ENCODE measurements at places on chromosomes 3 and 15.

DNA sequence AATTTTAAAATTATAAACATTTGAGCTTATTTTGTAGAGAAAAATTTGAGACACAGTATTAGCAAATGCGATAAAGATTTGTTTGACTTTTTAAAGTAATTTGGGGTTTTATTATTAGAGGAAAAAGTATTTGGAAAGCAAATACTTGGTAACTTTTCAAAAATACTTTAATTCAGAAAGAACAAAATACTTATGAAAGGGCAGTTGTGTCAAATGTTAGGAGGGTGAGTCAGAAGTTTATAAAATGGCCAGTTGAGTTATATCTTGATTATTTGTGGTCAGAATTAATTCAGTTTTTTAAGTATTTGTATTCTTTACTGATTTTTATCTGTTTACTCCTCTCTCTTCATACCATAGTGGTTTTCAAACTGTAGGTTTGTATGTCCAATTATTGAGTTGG is 12.1 kb downstream of the LACTB start:
- no peak for DNase-seq

DNA sequence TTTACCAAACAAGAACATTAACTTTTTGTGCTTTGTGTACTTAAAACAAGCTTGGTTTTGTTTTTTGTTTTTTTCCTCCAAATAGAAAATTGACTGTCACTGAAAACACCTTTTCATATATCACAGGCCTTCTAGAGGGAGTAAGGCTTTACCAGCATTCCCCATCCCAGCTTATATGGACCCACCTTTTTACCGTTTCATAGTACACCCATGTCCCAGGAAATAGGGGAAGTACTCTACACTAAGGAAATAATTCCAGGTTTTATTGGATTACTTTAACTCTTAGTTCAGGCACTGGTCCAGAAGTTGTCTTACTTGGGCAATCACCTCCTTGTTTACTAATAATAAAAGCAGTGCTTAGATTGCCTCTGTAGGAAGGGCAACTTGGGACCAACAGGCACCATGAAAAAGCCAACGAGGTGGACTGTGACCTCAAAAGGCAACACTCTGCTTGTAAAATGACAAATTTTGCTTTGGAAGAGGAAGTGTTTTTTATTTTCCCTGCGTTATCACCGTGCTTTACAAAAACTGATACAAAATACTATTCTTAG is 26.2 kb downstream of the HMG20A start:
- no peak for DNase-seq

- no peak for DNase-seq
Measured at GRCh38 chr3:71064291-71064955, 519.1 kb downstream of the FOXP1 start.

DNA sequence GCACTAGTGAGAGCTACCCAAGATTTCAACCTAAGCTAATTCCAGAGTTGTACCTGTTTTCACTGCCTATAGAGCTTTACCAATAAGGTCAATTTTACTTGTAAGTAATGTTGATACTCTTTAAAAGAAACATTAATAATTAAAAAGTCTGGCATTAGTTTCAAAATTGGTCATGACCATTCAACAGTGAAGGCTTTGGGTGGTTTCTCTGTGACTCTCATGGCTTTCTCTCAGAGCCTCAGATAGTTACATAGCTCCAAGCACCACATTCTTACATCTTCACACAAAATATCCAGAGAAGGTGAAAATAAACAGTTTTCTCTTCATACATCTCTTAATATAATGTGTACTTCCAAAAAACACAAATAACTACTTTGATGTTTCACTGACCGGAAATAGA is 61.5 kb upstream of the TCF12 start:
- no peak for DNase-seq

DNA sequence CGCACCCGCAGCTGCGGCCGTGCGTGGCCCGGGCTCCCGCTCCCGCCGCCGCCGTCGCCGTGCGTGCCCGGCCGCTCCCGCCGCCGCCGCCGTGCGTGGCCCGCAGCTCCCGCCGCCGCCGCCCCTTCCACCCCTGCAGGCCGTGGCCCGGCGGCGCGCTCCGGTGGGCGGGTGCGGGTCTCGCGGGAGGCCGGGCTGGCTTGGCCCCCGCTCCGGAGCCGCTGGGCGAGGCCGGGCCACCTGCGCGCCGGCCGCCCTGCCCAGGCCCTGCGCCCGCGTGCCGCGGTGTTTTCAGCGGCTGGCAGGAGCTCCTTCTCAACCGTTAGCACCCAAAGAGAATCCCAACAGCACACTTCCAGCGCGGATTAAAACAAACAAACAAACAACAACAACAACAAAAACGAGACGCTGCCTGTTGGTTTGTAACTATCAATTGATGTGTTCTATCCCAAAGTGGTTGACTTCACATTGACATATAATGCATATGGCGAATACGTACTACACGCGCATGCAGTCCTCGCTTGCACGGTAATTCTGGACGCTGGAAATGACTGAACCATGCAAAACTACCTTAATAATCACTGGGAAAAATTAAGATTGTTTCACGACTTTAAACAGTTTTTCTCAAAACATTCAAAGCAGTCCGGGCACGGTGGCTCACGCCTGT is 113.7 kb upstream of the GOLGA8J start:
- DNase-seq = no peak

DNA sequence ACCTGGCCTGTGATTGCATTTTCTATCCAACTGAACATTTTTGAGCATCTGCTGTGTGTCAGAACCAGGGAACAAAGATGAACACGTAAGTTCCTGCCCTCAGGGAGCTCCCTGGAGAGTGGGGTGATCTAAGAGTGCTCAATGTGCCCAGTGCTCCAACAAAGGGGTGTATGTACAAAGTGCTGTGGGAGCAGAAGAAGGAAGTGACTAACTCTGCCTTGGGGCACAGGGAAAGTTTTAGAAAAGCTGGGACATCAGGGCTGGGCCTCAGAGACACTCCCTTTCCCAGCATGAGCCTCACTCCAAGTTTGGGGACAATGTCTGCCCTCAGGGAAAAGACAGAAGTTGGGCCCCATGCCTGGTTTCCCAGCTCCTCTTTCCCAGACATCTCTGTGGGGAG is 27.6 kb upstream of the BNC1 start:
- DNase-seq = no peak

GRCh38 chr15:37973856-37974255 is 39.4 kb downstream of the TMCO5A start:
- no peak for DNase-seq

DNA sequence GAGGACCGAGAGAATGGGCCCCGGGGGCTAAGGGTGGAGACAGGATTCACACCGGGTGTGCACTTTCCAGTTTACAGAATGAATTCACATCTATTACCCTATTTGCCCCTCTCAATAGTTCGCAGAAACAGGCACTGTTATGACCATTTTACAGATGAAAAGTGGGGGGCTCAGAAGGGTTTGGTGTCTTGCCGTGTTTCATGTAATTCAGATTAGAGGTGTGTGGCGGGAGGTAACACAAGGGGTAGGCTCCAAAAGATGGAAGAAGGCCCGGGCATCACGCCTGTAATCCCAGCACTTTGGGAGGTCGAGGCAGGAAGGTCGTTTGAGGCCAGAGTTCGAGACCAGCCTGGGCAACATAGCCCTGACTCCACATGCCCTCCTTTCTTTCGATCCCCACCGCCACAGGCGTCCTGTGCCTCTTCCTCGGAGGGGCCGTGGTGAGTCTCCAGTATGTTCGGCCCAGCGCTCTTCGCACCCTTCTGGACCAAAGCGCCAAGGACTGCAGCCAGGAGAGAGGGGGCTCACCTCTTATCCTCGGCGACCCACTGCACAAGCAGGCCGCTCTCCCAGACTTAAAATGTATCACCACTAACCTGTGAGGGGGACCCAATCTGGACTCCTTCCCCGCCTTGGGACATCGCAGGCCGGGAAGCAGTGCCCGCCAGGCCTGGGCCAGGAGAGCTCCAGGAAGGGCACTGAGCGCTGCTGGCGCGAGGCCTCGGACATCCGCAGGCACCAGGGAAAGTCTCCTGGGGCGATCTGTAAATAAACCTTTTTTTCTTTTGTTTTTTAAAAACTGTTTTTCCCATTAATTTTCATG is 3.4 kb downstream of the DUOXA2 start:
- no peak for DNase-seq

GRCh38 chr3:123503203-123503602 is 54.3 kb upstream of the ADCY5 start:
- no peak for DNase-seq

DNA sequence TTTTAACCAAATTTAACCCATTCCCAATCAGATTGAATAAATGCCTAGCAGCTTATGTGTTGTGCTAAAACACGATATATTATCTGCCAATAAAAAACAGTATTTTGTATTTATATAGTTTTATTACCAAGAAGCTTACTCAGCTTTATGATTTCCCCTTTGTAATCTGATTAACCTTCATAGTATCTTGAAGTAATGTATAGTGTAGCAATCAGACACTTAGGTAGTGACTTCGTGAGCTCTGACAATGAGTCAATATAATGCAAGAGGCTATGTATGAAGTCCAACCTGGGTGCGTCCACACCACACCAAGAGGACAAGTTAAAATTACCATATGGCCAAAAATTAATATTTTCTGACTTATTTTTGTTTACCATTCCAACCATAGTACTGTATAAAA is 2.1 kb upstream of the CNBP start:
- no peak for DNase-seq

DNA sequence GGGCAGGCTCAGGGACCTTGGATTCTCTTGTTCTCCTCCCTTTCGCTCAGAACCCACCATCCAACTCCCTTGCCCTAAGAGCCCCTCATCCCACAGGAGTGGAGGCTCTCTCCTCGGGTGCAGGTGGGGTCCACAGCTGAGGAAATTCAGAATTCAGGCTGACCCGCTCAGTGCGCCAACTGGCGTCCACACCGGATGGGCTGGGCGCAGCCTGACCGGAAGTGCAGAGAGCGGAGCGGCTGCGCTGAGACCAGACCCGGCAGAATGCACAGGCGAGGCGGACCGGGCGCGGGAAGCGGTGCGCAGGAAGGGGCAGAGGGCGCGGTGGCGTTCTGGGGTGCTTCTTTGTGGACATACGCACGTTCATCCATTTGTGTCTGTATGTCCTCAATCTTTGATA is 210.4 kb upstream of the NDN start:
- no peak for DNase-seq

Measured in HTR-8/SVneo (cell line).